Activated CD8-positive, alpha-beta memory T cell treated with anti-CD3 and anti-CD28 coated beads for 24 hours (primary cell): ENCODE measurements at places on chromosomes 7 and 10.

GRCh38 chr10:25828475-25828874 is 105.6 kb upstream of the MYO3A start:
- DNase-seq, result no peak

DNA sequence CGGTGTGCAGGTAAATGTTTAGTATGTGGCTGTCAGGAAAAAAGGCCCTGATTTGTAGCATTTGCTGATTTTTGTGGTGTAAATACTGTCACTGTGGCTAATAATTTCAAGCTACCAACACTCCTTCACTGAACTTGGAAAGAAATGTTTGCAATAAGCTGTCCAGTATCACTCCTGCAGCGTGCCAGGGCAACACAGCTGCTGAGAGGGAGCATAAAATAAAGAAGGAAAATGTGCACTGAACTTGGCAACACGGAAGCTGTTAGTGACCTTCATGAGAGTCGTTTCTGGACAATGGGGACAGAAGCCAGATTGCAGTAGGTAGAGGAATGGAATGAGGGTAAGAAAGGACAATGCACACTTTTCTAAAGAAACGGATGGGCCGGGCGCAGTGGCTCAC is 37.9 kb upstream of the FHIP2A start:
- DNase-seq, result no peak

DNA sequence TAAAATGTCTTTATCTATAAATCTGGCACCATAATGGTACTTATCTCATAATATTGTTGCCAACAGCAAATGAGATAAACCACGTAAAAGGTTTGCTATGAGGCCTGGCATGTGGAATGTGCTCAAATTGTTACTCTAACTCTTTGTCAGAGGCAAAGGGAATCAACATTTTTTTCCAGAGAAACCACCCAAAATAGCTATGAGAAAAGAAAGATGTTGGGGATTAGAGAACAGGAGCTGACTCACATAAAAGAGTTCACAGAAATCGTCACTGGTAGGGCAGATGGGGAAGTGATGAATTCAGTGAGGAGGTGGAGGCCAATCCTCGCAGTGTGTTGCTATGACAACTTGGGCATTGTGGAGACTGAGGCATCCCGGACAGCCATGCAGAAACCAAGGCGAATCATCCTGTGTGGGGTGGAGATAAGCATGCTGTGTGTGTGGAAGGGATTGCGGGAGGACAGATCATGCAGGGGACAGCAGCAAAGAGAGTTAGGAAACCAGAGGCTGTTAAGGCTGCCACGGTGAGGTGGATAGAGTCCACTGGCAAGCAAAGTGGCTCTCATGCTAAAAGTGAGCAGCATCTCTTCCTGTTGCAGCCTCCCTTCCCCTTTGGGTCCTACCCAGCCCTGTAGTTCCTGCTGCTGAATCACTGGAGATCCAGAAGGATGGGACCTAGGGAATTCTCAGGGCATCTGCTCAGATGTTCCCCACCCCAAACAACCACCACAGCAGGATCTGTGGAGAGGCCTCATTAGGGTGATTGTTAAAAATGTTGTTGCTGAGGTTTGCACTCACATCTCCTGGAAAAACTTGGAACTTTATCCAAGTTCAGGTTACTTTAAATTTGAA is 103.9 kb downstream of the CUBN start:
- DNase-seq, result peak; percentile 88

DNA sequence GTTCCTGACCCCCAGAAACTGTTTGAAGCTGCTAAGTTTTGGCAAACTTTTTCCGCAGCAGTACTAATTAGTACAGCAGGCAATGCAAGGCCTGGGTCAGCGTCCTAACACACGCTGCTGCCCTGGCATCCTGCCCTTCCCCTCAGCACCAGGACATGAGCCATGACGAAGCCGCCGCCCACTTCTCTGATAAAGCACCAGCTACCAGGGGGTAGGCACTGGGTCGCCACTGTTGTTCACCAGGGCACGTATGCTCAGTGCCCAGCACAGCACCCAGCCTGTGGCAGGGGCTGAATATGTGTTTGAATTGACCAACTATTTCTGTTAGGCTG is 59.5 kb downstream of the CHST15 start:
- no peak for DNase-seq

GRCh38 chr10:74753442-74754211 is 72.8 kb upstream of the KAT6B start:
- peak; percentile 46 for DNase-seq

GRCh38 chr7:112938863-112939573 is 147.6 kb downstream of the GPR85 start:
- DNase-seq, result peak; percentile 57

DNA sequence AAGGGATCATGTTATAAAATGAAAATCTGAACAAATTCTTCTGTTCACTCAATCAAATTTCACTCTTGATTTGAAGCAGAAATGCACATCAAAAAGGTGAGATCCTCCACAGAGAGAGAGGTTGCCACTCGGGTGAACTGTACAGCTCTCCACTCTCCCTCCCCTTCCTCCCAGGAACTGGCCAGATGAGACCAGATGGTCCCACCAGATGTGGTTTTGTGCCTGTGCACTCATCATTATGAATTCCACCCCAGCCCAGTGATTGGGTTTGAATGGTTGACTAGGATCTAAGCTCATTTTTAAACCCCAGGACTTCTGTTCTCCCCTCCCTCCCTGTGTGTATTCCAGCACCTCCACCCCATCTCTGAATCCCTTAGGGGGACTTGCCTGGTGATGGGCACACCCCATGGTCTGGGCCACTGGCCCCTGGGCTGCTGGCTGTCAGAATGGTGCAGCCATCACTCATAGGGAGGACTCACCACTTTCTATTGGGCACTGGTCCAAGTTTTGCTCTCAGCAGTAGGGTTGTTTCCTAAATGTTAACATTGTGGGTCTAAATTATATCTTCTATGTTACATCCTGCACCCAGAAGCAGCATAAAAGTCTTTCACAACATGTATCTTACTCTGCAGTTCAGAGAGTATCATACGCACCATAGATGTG is 393.1 kb downstream of the TNS3 start:
- DNase-seq, result no peak

- DNase-seq, result no peak
Observed at GRCh38 chr7:97008275-97008917, 3.0 kb downstream of the DLX6 start.

GRCh38 chr10:4332764-4333458 is 493.1 kb upstream of the AKR1E2 start:
- no peak for DNase-seq

DNA sequence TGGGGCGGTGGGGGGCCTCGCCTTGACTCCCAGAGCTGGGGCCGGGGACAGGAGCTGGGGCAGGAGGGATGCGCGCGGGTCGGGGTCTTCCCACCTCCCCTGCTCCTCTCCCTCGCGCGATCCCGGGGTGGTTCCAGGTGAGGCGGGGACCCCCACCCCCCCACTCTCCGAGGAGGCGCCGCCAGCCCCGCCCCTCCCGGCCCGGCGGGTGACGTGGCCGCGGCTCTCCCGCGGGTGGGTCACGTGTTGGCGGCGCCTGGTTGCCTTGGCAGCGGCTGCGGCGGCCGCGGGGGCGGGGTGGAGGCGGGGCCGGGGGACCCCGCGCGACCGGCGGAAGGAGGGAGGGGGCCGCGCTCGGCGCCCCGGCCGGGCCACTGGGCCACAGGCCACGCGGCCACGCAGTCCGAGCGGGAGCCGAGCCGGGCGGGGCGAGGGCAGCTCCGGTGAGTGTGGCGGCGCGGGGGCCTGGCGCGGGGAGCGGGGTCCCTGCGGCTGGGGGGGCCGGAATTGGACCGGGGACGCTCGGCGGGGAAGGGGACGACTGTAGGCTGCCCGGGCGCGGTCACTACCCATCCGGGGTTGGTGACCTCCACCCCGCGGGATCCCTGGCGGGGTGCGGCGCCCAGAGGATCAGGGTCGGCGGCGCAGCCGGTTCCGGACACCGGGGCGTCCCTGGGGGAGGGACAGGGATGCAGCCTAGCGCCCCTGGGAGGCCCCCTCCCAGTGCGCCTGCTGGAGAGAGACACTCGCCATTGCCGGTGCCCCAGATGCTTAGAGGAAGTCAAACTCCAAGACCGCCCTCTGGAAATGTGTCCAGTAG is at the start of gene ORAI2:
TSS of gene ORAI2 (plus strand) at position 357 of the 820 bp plus-strand sequence. CDS start 5,382 bp downstream, outside the sequence.
- peak; percentile 93 for DNase-seq

GRCh38 chr10:56586461-56586891 is 225.4 kb upstream of the ZWINT start:
- no peak for DNase-seq

DNA sequence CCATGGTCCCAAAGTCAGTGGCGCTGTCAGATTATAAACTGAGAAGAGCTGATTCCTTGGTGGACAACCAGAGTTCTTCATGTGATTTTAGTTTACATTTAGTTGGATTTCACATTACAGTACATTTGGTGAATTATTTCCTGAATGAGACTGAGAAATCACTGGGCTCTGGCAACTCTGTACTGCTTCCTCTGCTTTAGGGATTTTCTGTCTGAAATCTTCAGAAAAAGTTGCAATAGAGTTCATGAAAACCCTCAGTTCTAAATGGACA is 242.6 kb downstream of the BICC1 start:
- no peak for DNase-seq

DNA sequence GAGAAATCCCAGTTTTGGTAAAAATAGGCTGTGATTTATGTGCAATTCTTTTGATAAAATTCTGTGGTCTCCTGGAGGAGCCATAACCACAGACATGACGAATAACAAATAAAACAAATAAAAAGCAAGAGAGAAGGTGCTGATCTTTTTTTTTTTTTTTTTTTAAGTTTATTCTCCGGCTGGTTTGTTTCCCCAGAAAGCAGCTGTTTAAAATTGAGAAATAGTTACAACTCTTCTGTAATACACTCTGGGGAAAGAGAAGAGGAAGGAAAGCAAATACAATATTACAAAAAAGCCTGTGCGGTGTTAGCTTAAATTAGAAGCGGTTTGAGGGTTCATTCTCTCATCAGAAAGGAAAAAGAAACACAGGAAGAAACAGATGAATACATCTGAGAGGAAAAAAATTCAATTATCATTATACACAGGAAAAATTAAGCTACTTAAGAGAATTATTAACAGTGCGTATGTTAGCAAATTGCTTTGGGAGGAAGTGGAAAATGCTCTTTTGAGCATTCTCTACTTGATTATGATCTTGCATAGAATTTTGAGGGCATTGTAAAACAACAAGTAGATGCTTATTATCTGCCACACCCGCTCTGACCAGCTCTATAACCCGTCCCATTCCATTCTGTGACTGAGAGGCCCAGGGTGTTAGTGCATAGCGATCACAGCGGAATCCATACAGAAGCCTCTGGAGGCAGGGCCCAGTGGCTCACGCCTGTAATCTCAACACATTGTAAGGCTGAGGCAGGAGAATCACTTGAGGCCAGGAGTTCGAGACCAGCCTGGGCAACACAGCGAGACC is 40.6 kb upstream of the WAC start:
- DNase-seq, result no peak

DNA sequence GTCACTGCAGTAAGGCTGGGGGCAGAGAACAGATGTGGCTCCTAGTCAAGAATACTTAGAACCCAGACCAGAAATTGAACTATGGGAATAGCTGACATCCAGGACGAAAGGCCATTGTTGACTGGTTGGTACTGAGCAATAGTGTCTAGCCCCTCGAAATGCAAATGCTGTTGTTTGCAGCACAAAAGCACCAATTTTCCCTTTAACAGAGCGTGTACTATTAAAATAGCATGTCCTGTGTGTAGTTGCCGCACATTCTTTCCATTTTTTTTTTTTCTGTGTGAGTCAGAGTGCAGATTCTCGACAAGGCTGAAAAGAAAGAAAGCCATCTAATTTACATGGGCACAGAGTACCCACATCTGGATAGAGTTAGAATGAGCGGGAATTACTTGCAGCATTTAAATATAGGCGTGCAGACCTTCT is 302.4 kb downstream of the PTEN start:
- DNase-seq, result no peak

GRCh38 chr10:49253340-49253906 is 45.5 kb upstream of the C10orf71 start:
- no peak for DNase-seq

DNA sequence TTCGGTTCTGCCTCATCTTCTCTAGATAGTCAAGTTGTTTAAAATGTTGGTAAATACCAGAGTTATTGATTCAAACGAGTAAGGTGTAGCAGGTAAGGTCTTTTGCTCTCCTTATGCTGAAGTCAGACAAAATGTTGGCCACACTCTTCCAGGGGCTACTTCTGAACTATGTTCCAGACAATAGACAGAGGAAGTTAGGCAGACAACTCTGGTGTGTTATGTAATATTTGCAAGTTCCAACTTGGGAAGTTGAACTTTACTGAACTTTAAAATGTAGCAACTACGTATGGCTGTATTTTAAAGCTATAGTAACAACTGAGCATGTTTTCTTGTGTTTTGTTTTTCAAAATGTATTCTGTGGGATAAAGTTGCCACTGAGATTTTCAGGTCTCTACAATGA is 125.7 kb upstream of the NEBL start:
- DNase-seq, result no peak

DNA sequence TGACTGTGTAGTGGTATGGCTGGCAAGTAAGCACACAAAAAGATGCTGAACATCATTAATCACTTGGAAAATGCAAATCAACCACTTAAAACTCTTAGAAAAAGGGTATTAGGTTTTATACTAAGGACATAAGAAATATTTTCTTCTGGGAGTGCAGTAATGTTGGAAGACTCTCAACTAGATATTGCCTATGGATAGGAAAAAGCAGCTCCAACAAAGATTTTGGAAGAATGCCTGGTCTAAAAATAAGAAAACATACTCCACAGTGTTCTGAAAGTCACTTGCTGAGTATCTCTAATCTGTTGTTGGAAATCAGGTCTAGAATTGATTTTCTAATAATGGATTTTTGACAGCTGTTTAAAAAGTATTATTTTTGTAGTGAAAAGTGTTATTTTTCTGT is 50.8 kb upstream of the PHYHIPL start:
- DNase-seq, result no peak

DNA sequence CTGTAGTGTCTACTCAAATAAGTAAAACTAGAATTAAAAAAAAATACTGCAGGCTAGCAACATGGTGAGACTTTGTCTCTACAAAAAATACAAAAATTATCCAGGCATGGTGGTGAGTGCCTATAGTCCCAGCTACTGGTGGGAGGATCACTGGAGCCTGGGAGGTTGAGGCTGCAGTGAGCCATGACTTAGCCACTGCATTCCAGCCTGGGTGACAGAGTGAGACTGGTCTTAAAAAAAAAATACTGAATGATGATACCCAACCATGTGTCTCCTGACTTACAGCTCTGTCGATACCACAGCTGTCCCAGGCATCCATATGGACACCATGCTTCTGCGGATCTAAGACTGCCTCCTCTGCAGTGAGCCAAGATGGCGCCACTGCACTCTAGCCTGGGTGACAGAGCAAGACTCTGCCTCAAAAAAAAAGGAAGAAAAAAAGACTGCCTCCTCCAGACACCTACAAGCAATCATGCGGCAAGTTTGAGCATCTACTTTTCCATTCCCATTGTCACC is 7.9 kb upstream of the FRAT1 start:
- DNase-seq, result no peak

- no peak for DNase-seq
Observed at GRCh38 chr10:125155101-125155500, 5.3 kb downstream of the CTBP2 start.

GRCh38 chr7:116327752-116328151 is 117.4 kb downstream of the TES start:
- no peak for DNase-seq

DNA sequence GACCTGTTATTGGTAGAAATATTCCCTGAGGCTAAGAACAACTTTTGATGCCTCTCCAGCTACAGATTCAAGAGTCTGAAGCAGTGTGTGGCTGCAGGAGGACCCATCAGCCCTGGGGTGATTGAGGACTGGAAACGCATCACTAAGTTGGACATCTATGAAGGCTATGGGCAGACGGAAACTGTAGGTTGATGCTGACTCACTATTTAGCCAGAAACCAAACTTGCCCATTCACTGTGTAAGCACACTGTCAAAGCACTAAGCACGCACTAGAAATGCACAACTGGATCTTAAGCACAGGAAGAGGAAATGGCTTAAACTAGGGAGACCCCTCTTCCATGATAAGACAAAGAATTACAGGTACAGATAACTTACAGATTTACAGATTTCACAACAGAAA is 20.8 kb downstream of the ACSM6 start:
- DNase-seq, result no peak
